ENCODE measurements at places on chromosomes 1 and 21.

DNA sequence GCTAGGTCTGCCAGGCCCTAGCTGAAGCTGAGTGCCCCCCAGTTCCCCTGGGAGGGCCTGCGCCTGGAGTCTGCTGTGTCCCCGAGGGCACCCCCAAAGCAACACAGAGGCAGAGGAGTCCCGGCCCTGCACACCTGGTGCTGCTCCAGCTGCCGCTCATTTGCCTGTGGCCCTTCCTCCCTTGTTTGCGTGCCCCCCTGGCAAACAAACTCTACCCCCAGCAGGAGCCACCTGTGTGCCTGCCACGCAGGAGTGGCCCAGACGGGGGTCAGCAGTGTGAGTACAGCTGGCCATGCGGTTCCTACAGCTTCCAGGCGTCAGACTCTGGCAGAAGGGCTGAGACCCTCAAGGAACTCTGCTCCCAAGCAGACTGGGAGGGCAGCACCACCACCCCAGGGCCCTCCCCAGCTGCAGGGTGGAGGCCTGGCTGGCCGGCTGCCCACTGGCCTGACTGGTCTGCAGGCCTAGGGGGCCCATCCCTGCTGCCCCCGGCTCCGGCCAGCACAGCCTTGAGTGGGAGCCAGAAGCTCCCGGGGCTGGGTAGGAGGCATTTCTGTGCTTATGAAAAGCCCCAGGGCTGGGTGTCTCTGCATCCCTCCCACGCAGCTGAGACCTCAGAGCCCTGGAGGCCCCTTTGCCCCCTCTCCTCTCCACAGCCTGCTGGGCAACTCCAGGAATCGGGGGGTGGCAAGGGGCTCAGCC lies 563 bp upstream of the TAS1R3 start:
- no peak for DNase-seq

DNA sequence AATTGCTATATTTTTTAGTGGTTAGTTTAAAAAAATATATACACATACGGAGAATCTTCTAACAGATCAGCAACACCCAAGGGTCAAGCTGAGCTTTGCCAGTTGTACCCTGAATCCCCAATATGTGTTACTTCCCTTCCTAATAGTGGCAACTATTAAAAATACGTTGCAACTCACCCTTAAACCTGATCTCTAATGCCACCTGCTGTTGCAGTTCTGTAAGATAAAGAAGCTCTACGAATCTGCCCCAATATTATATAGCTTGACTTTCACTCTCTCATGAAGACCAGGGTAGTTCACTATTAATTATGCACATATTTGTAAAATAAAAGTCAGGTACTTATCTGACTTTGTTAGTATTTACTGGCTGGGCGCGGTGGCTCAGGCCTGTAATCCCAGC lies 58.4 kb downstream of the ASH1L start:
- DNase-seq: peak; percentile 71

DNA sequence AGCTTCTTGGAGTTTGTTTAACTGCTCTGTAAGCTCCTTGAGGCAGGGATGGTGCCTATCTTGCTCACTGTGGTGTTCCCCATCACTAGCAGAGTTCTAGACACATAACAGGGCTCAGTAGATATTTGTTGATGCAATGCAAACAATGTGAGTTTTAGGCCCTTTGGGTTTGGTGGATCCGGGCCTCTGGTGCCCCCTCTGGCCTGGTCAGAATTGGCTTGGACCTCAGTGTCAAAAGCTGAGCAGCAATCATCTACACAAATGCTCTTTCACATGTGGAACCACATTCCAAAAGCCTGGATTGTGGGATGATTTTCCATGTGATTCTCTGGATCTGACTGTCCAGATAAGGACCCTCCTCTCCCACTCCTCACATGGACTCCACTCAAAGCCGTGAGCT lies 53.4 kb upstream of the BCAR3 start:
- DNase-seq: no peak

GRCh38 chr1:177909416-177909815 lies 60.4 kb downstream of the SEC16B start:
- DNase-seq: no peak

DNA sequence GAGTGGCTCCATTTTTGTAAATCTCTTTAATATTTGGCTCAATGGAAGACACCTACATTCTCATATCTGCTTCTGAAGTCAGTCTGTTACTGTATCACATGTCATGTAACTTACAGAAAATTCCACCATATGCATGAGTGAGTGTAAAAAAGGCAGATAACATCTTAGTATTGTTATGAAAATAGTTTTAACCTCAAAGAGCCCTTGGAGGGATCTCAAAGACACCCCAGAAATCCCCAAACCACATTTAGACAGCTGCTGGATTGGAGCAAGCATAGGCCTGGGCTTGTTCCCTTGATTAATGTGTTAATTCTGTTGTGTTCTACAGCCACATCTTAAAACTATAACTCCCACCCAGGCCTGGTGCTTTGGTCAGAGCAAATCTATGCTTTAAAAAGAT lies 16.9 kb downstream of the MACO1 start:
- no peak for DNase-seq

DNA sequence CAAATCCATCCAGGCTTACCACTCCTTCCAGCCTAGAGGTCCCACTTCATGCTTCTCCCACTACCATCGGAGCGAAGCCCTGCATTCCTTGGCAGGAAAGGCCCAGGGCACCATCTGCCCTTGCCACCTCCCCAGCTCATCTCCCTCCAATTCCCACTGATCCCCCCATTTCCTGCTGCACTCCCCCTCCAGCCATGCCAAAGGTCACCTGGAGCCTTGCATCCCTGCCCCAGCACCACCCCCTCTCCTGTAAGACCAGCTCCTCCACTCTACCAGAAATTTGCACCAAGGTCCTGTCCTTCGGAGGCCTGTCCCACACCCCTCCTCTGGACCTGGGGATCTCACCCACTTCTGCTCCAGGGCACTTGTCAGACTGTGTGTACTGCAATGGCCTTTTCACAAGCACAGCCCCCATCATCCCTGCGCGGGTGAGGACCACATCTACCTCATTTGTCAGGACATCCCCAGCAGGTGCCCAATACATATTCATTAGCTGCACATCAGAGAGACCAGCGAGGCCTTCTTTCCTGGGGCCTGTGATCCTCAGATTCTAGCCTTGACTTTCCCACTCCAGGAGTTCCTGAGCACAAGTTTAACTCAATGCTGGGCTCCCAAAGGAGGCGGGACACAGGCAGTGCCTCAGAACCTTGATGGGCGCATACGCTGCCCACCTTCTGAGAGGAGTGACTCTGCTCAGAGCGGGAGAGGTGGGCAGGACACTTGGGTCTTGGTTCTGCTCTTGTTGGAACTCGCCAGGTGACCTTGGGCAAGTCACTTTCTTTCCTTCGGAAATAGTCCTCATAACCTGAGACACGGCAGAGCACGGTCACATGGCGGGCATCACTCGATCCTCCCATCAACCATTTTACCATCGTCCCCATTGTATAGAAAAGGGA lies 49.9 kb upstream of the EDN2 start:
- no peak for DNase-seq

DNA sequence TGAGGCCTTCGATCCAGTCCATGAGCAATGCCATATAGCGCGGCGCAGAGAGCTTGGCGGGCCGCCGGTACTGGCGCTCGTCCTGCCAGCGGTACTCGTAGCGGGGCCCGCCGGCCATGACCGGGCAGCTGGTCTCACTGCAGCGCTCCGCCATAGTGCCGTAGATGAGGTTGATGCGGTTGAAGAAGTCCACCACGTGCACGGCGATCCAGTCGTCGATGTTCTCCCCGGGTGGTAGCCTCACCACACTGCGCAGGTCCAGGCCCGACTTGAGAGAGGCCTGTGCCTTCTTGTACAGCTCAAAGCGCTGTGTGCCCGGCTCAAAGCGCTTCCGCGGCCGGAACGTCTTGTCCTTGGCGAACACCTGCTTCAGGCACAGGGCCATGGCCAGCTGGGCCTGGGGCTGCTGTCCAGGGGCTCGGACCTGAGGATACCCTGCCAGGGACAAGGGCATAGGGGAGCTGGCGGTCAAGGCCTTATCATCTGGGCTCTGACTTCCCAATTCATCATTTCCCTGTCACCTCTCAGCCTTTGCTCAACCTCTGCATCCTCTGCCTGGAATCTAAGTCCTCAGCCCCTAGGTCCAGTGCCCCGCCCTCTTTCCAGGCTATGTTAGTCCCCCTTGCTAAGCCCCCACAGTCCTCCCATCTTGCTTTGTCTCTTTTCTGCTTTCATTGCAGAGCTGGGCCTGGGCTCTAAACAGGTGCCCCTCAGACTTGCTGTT lies 3.5 kb downstream of the MOB3C start:
- DNase-seq: peak; percentile 41

GRCh38 chr1:70674941-70675685 lies 264.0 kb downstream of the CTH start:
- DNase-seq: no peak

- DNase-seq: no peak
Observed at GRCh38 chr1:116201911-116202310, 90.7 kb downstream of the MAB21L3 start.

GRCh38 chr1:31651089-31651420 lies 6.4 kb upstream of the PEF1 start:
- DNase-seq: no peak

DNA sequence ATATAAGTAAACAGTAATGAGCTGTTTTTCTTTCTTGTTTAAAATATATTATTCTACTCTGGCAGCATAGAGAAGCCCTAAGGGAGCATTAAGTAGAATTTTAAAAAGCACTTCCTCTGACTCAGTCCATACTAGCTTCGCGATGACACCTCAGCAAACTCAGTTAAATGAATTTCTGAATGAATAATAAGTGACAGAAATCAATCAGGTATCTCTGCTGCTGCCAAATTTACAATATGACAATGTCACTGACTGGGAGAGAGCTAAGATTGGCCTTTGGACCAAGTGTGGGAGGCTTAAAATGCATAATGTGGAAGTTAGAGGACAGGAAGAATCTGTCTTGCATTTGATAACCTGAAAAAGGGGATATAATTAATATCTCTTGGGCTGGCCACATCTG lies 296.1 kb downstream of the HHIPL2 start:
- DNase-seq: no peak

- DNase-seq: no peak
Observed at GRCh38 chr1:214379236-214379970, 98.4 kb downstream of the SMYD2 start.

DNA sequence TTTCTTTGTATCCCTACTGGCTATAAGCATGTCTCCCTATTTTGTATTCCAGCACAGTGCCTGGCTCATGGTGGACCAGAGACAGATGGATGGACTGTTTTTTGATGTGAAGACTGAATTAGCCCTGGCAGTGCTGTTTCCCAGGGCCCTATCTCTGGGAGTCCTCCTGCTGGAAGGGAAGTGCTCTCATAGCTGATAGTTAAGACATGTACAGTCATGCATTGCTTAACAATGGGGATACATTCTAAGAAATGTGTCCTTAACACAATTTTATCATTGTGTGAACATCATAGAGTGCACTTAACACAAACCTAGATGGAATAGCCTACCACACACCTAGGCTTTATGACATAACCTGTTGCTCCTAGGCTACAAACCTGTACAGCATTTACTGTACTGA lies 21.1 kb downstream of the TLCD4 start:
- DNase-seq: no peak

- DNase-seq: no peak
Observed at GRCh38 chr1:227299241-227299627, 19.1 kb downstream of the CDC42BPA start.

DNA sequence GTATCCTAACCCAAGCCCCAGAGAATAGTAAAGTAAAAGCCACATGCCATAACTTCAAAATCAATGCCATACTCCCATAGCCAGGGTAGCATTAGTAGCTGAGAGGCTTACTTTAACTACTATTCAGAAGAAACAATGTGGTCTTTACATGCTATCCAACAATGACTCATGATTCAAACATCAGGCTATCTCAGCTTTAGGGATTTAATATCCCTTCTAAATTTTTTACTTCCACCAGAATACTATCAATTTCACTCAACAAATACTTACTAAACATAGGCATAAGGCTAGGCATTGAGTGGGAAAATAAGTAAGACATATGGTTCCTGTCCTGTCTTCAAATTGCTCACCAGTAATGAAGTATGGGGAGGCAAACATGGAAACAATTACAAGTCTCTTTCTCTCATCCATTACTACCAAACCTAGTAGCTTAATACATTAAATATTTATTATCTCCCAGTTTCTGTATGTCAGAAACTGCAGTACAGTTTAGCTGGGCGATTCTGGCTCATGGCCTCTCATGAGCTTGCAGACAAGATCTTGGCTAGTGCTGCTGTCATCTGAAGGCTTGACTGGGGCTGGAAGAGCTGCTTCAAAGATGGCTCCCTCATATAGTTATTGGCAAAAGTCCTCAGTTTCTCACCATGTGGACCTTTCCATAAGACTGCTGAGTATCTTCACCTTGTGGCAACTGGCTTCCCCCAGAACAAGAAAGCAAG lies 30.7 kb downstream of the EVI5 start:
- DNase-seq: no peak

- no peak for DNase-seq
Observed at GRCh38 chr1:187046293-187046692, 217.5 kb downstream of the PLA2G4A start.

DNA sequence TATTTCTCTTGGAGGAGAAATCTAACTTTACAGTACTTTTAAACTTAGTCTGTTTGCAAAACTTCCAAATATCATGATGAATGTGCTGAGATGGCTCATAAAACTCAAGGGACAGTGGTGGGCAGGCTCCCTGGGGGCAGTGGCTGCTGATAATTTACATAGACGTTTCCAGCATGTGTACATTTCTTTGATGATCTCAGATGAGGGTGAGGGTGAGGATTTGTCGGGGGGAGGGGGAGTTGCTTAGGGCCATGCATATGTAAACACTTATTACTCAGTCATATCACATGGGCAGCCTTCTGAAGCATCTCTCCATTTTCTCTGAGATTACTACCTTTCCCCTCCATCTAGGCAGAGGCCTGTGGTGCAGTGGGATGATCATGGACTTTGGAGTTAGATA lies 152.9 kb upstream of the HMGB4 start:
- DNase-seq: no peak

GRCh38 chr1:178682429-178682828 lies 42.6 kb upstream of the RALGPS2 start:
- DNase-seq: no peak

- DNase-seq: no peak
Observed at GRCh38 chr1:115135681-115136080, 46.4 kb upstream of the TSPAN2 start.

- DNase-seq: no peak
Observed at GRCh38 chr21:33286600-33287456, 20.7 kb downstream of the IL10RB start.

DNA sequence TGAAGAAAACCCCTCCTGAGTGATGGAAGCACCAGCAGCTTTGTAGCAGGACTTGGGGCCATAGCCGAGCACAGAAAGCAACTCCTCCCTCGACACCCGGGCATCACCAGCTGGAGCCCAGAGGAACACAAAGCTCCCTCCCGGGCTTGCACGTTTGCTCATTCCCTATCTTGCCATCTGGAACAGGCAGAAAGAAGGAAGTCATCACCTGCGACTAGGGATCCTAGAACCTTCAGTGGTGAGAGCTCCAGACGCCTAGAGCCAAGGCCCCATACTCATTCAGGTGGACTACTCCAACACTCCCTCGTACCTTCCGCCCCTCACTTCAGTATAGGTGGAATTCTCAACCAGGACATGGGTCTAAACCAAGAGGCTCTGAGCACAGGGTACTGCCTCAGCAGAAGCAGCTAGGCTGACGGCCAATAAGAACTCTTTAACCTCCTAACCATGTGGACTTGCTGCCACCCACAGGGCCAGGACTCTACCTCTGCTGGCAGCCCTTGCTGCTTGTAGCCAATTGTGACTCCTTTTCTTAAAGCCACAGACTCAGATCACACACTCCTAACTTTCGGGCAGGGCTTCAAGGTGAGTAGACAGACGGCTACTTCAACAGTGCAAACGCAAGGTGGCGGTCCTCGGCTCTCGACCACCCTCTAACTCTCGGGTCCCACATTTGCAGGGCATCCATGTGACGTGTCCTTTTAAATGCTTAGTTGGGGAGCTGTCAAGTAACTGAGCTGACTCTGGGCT lies 65.4 kb downstream of the NPHP4 start:
- no peak for DNase-seq

GRCh38 chr1:26418865-26419349 lies 8.3 kb downstream of the LIN28A start:
- DNase-seq: no peak
